Caki2 (cell line): ENCODE measurements at places on chromosomes 2 and 18. TPM values are rescaled to one million over a fixed set of nuclear protein-coding genes. Genes with fewer than 3 reads are reported as not detected.

DNA sequence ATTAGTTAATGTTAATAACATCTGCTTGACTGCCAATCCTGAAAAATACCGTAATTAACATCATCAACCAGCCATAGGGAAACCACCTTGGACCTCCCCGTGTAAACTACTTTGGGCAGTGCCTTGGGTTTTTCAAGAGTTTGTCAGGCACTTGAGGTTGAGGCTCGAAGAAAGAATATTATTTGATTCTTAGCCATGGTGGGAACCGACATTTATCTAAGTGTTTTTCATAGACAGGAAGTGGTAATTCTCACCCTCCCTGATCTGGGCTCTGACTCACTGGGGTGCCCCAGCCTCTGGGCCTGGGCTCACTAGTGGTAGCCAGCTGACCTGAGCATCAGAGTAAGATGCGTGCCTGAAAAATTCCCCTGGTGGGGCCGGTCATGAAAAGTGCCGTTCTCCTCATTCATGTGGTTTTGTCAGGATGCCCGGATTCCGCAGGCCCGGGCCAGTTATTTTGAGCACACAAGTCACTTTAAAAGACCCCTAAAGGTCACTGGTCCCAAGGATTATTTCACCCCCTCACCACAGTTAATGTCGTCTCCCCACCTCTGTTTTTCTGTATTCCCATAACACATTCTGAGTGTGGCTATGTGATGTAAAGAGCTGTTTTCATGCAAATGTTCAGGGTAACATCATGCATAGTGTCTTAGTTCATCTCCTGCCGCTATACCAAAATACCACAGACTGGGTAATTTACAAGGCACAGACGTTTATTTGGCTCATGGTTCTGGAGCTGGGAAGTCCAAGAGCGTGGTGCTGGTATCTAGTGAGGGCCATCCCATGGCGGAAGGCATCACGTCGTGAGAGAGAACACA lies 21.6 kb upstream of the SPATA3 start:
- DNase-seq = no peak

GRCh38 chr2:152694161-152694661 lies 23.1 kb downstream of the PRPF40A start:
- DNase-seq = peak; percentile 22

DNA sequence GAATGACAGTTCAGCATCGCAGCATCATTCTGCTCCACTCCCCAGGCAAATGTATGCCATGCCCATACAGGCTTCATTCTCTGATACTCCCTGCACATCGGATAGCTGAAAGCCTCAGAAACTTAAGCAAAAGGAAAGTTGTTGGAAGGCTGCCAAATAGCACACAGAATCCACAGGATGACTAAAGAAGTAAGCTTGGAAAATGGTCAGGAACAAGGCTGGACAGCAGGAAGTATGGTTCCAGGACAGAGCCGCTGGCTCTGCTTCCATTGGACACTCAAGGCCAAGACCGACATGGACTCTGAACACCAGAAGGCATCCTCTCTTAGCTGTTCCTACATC lies 256.5 kb downstream of the CDH20 start:
- DNase-seq = no peak

GRCh38 chr18:22670914-22671313 lies 253.2 kb upstream of the CTAGE1 start:
- DNase-seq = no peak

EGR4 gene
- total RNA-seq = not detected in 2 replicates

C2orf78 gene
- total RNA-seq = not detected in 2 replicates

FTCDNL1 gene
- total RNA-seq = 13.7 and 26.6 TPM in 2 replicates
